Activated naive CD8-positive, alpha-beta T cell treated with anti-CD3 and anti-CD28 coated beads, Interleukin-2, amount 50 U/mL, for 16 hours (primary cell): ENCODE measurements at places on chromosomes 7 and 10.

DNA sequence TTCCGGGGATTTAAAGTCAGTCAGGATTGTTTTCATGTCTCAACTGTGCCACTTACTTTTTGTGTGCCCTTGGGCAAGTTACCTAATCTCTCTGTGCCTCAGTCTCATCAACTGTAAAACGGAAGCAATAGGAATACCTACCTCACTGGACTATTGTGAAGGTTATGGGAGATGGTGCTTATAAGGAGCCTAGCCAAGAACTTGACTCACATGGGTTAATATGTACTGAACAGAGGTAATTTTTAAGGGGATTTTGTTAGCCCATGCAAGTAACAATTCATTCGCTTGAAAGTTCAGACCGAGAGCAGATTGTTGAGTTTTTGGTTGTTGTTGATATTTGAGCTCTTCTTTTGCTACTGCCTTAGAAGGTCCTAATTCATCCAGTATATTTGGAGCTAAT, 202.9 kb downstream of the ZNF365 start:
- no peak for DNase-seq

- no peak for DNase-seq
Observed at GRCh38 chr7:28290496-28290895, 109.9 kb upstream of the JAZF1 start.

DNA sequence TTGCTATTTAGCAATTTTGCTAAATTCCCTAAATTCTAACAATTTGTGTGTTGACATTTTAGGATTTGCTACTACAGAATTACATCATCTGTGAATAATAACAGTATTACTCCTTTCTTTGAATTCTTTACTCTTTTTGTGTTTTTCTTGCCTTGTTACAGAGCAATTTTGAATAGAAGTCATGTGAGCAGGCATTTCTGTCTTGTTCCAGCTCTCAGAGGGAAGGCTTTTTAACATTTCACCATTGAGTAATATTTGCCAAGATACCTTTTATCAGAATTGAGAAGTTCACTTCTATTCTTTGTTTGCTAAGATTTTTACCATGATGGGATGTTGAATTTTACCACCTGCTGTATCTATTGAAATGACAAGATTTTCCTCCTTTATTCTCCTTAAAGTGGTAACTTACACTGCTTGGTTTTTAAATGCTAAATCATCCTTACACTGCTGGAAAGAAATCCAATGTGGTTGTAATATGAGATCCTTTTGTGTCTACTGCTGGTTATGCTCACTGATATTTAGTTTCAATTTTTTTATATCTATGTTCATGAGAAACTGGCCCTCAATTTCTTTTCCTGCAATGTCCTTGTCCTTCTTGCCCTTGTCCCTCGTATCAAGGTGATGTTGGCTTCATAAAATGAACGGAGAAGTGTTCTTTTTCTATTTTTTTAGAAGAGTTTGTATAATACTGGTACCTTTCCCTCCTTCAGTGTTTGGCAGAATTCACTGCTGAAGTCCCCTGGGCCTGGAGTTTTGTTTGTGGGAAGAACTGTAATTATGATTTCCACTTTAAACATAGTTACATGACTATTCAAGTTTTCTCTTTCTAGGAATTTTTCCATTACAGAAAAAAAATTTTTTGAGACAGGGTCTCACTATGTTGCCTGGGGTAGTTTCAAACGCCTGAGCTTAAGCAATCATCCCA, 50.3 kb upstream of the ATP6V0A4 start:
- no peak for DNase-seq

DNA sequence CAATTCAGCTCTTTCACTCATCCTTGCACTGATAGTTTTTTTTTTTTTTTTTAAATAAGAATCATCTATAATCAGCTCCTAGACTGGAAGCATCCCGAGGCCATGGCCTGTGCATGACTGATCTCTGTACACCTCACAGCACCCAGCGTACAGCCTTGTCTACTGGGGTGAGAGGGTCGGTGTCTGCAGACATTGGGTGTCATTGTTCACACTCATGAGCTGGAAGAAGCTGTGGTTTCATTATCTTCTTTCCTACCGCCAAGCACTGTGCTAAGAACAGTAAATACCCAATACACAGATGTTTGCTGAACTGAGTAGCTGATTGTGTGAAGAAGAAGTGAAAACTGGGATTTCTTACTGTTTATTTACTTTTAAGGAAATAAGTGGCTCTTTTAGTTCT, 123.6 kb downstream of the CLEC2L start:
- DNase-seq, result no peak

DNA sequence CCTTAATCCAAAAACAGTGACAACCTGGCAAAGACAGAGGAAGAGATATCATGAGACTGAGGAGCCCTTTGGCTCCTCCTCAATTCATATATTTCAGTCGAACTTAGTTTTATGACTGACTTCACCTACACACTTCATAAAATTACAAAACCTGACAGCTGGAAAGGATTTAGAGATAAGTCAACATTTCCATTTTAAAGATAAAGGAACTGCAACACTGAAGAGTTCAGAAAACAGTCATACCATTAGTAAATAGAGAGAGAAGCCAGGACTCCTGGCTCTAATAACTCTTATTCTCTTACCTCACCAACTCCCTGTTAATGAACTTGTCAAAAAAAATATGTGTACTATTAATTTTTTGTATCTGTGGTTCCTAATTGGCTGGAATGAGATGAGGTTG, 141.0 kb upstream of the COL1A2 start:
- no peak for DNase-seq

- DNase-seq, result no peak
Observed at GRCh38 chr7:37186753-37187152, 261.9 kb downstream of the ELMO1 start.

DNA sequence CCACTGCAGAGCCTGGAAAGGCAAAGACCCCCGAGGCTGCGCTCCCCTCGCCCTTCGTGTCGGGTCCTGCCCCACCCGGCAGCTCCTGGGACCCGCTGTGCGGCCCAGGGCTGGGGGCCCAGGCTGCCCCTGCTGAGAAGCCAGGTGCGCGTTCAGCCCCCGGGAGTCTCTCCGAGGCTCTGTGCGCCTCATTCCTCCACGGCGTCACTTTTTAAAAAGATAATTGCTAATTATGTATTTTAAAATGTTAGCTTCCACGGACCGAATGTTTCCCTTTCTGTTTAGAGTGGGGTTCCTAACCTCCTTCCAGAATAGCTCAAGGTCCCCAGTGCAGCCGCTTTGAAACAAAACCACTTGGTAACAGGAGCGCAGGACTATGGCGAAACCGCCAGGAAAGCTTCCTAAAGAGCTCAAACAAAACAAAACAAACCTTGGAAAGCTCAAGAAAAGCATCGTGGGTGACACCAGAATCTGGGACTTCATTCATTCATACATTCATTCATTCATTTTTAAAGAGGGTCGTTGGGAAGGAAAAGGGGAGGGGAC, 45.6 kb downstream of the PDIA4 start:
- no peak for DNase-seq

GRCh38 chr7:136009488-136010079, 32.4 kb upstream of the MTPN start:
- DNase-seq, result no peak

GRCh38 chr7:8201846-8202441, 60.0 kb downstream of the ICA1 start:
- DNase-seq, result no peak
